ENCODE measurements at places on chromosomes 1 and 21. TPM values are rescaled to one million over a fixed set of nuclear protein-coding genes. Genes with fewer than 3 reads are reported as not detected.
A peak's percentile ranks its signal among the peaks of the same experiment; 100 is the strongest.

The CFAP57 gene
- 1.0 TPM for total RNA-seq

The OXCT2 gene
- 1.6 TPM for total RNA-seq

The C1orf74 gene
- total RNA-seq = 1.4 TPM

The BLACAT1 gene
- 0.51 TPM for total RNA-seq

The NHLH1 gene
- total RNA-seq = not detected

The PDZK1 gene
- 0.83 TPM for total RNA-seq

The YIPF1 gene
- 18.7 TPM for total RNA-seq

GRCh38 chr21:44054710-44055109 is 42.6 kb downstream of the TRAPPC10 start:
- no peak overlapping the region for H3K4me3 ChIP-seq
- H3K27me3 ChIP-seq = no peaks in the 10 kb centered on the region
- no peak for DNase-seq
- no peak overlapping the region for H3K27ac ChIP-seq
- H3K36me3 ChIP-seq = no peaks in the 10 kb centered on the region

DNA sequence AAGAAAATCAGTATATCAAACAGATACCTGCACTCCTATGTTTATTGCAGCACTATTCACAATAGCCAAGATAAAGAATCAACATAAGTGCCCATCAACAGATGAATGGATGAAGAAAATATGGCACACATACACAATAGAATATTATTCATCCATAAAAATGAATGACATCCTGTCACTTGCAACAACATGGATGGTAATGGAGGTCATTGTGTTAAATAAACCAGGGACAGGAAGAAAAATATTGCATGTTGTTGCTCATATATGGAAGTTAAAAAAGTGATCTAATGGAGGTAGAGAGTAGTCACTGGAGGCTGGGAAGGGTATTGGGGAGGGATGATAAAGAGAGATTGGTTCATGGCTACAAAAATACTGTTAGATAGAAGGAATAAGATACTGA is 65.4 kb upstream of the CR2 start:
- no peak overlapping the region for H3K4me3 ChIP-seq
- H3K36me3 ChIP-seq = no peaks in the 10 kb centered on the region
- no peak overlapping the region for H3K27ac ChIP-seq
- DNase-seq = no peak

GRCh38 chr1:181089017-181089675 is 646 bp downstream of the IER5 start:
- H3K4me1 ChIP-seq = no peaks in the 10 kb centered on the region
- H3K4me3 ChIP-seq = peak overlapping the region; percentile 74
- no peaks in the 10 kb centered on the region for H3K27me3 ChIP-seq
- peak overlapping the region; percentile 53 for H3K27ac ChIP-seq
- DNase-seq = no peak
- H3K36me3 ChIP-seq = no peaks in the 10 kb centered on the region

DNA sequence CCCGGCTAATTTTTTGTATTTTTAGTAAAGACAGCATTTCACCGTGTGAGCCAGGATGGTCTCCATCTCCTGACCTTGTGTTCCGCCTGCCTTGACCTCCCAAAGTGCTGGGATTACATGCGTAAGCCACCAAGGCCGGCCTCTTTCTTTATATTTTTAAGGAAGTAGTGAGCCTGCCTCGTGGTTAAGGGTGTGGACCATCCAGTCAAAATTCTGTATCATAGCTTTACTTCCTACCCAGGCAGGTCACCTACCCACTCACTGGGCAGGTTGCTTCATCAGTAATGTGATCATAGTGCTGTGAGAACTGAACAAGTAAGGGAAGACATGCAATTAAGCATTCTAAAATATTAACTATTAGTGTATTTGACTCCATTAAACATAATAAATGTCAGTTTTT is 8.1 kb upstream of the ACOT7 start:
- H3K4me3 ChIP-seq = no peak overlapping the region
- H3K27me3 ChIP-seq = no peaks in the 10 kb centered on the region
- H3K4me1 ChIP-seq = no peaks in the 10 kb centered on the region
- H3K27ac ChIP-seq = no peak overlapping the region
- H3K36me3 ChIP-seq = no peaks in the 10 kb centered on the region

GRCh38 chr21:46384556-46384955 is 60.6 kb downstream of the PCNT start:
- no peaks in the 10 kb centered on the region for H3K36me3 ChIP-seq
- no peak overlapping the region for H3K4me3 ChIP-seq
- H3K4me1 ChIP-seq = no peaks in the 10 kb centered on the region
- DNase-seq = no peak
- no peak overlapping the region for H3K27ac ChIP-seq

GRCh38 chr1:154745286-154745731 is 124.8 kb downstream of the KCNN3 start:
- no peak overlapping the region for H3K4me3 ChIP-seq
- peaks cover 3% of the 10 kb centered on the region for H3K4me1 ChIP-seq

DNA sequence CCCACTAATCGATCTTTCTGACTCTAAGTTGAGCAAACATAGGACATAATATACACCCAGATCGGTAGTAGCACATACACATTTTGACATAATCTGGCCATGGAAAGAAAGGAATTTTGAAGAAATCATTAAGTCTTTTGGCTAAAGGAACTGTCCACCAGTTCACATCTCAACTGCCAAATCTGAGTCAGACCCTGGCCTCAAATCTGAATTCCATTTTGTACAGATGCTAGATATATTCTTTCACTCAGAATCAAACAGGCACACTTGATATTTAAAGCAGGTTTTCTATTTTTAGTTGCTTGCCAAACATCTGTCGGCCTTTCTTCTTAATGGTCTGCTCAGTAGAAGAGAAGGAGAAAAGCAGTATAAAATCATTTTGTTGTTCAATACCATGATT is 281.8 kb downstream of the BARHL2 start:
- no peak for DNase-seq
- no peaks in the 10 kb centered on the region for H3K36me3 ChIP-seq
- no peaks in the 10 kb centered on the region for H3K4me1 ChIP-seq
- H3K27me3 ChIP-seq = no peaks in the 10 kb centered on the region

DNA sequence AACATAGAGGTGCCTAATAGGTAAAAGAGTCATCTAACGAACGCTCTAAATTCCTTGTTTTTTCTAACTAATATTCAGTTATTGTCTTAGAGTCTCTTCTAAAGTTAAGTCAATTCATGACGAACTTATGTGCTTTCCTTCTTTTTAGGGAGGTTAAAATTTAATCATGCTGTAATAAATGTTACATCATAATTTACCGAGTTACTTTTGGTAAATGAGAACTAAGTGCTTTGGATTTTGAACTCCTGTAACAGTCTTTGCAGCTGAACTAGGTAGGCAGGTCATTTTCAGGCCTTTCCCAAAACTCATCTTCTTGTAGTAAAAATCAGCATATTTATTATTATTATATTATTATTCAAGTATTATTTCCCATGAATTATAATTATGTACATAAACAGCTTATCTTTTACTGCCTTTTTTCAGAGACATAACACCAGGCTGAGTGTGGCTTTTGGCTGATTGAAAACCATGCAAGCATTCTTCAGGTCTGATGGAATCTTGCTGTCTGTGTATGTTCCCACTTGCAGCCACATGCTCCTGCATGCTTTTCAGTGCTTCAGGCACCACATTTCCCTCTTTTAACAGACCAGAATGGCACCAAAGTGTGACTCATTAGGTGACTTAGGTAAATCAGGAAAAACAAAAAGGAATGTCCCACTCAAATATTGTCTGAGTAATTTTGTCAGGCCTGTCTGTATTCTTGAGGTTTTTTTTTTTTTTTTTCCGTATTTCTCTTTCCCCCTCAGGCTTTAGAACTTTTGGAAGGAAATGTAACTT is 81.0 kb upstream of the CD55 start:
- no peaks in the 10 kb centered on the region for H3K27me3 ChIP-seq
- no peaks in the 10 kb centered on the region for H3K36me3 ChIP-seq
- H3K27ac ChIP-seq = no peak overlapping the region
- no peak overlapping the region for H3K4me3 ChIP-seq

GRCh38 chr1:43331688-43332087 is 5.9 kb upstream of the MPL start:
- no peak for DNase-seq
- no peaks in the 10 kb centered on the region for H3K4me1 ChIP-seq
- no peak overlapping the region for H3K27ac ChIP-seq
- no peak overlapping the region for H3K4me3 ChIP-seq

DNA sequence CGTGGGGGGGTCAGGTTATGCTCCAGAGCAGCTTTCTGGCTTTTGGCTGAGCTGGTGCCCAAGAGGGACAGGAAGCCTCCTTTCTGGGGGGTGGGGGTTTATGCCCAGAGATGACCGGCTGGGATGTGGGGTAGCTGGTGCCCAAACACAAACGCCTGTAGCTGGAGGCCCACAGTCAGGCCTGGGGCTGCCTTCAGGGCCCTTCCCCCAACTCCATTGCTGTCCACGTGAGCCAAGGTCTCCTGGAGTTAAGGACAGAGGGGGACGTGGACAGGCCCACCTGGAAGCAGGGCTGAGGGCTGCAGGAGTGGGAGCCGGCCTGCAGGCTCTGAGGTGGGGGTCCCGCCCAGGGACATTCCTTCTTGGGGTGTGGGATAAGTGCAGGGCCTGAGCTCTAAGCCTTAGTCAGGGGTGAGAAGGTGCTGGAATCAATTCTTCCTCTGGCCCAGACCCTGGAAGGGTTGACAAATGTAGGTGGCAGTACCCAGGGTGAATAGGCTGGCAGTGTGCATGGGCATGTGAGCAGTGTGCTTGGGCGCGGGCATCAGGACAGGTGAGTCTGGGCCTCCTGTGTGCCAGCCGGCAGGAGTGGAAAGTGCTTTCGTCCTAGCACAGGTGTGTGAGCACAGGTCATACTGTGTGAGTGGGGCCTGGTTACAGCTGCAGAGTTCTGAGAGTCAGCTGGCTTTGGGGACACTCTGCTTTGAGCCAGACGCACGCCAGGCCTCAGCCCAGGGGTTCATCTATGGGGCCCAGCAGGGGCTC is 6.8 kb downstream of the CPLANE2 start:
- H3K4me3 ChIP-seq = no peak overlapping the region
- no peak for DNase-seq
- no peaks in the 10 kb centered on the region for H3K36me3 ChIP-seq

DNA sequence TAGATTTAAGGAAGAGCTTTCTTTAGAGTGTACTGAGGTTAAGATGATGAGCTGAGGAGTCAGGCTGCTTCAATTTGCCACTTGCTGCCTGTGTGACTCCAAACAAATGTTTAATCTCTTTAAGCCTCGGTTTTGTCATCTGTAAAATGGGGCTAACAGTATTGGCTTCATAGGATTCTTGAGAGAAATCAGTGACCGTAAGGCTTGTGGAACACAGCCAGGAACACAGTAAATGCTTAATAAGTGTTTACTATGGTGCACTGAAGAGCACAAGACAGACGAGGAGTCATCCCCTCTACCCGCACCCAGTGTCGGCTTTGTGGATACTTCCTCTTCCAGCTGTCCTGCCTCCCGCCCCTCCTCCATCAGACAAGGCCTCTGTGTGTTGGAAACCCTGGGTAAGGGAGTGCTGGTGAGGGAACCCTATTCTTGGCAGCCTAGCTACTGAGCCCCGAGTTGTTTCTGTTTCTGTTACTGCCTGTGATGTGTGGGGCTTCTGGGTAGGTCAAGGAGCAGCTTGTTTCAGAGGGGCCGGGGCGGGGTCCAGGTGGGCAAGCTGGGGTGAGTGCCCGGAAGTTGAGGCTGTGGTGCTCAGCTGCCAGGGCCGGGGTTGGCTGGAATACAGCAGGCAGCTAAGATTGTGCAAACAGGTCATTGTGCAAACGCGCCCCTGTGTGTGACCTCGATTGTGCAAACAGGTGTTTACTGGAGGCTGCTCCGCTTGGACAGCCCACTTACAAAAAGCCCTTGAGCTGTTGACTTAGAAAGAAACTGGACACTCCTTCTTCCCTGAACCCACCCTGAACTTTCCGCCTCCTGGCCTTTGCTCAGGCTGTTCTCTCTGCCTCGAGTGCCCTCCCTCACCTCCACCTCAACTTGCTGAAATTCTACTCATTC is 4.0 kb upstream of the CSF3R start:
- DNase-seq = no peak
- H3K4me3 ChIP-seq = no peak overlapping the region
- no peaks in the 10 kb centered on the region for H3K27me3 ChIP-seq
- no peaks in the 10 kb centered on the region for H3K4me1 ChIP-seq
- peak overlapping the region; percentile 21 for H3K27ac ChIP-seq
- no peaks in the 10 kb centered on the region for H3K36me3 ChIP-seq

GRCh38 chr1:39205781-39206464 is 1.4 kb downstream of the MACF1 start:
- peaks cover 7% of the 10 kb centered on the region for H3K4me1 ChIP-seq
- peak overlapping the region; percentile 48 for H3K4me3 ChIP-seq
- DNase-seq = no peak
- no peaks in the 10 kb centered on the region for H3K27me3 ChIP-seq
- H3K36me3 ChIP-seq = no peaks in the 10 kb centered on the region

DNA sequence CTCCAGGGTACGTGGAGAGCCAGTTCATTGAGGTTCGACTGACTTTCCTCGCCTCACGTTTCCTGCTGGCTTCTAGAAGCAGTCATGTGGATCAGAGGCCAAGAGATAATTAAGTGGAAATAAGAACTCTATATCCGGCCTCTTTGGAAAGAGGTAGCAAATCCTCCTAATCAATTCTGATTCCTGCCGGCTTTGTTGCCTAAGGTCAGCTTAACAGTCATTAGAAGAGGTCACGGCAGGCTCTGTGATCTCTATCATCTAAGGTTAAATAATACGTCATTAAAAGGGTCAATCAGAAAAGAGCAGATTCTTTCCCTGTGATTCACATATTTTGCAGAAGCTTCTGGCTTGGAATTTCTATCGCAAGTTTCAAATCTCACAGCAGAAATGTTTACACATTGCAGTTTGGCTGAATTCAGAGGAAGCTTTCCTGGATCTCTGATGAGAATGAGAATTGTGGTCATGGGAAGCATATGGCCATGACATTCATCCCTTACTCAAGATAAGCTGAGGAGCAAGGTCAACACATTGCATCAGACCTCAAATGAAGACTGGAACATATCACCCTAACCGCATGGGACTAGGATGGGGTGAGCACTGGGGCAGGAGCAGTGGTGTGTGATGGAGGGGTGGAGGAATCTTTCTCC is 189.4 kb downstream of the PBX1 start:
- H3K36me3 ChIP-seq = no peaks in the 10 kb centered on the region
- no peaks in the 10 kb centered on the region for H3K27me3 ChIP-seq
- no peak overlapping the region for H3K4me3 ChIP-seq
- peaks cover 12% of the 10 kb centered on the region for H3K4me1 ChIP-seq
- H3K27ac ChIP-seq = peak overlapping the region; percentile 48

DNA sequence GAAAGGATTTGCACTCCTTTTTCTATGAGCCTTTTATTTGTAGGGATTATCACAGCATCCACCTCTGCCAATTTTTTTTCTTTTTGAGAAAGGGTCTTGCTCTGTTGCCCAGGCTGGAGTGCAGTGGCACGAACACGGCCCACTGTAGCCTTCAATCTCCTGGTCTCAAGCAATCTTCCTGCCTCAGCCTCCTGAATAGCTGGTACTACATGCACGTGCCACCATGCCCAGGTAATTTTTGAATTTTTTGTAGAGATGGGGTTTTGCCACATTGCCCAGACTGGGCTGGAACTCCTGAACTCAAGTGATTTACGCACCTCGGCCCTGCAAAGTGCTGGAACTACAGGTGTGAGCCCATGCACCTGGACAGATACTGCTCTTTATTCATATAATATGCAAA is 2.1 kb downstream of the SAMSN1 start:
- no peak overlapping the region for H3K4me3 ChIP-seq
- H3K4me1 ChIP-seq = no peaks in the 10 kb centered on the region
- H3K27me3 ChIP-seq = no peaks in the 10 kb centered on the region
- no peaks in the 10 kb centered on the region for H3K36me3 ChIP-seq
- DNase-seq = no peak
- H3K27ac ChIP-seq = no peak overlapping the region

- no peaks in the 10 kb centered on the region for H3K27me3 ChIP-seq
- DNase-seq = no peak
- no peaks in the 10 kb centered on the region for H3K4me1 ChIP-seq
Measured at GRCh38 chr1:145942871-145943270, 14.9 kb downstream of the LIX1L start.

GRCh38 chr1:7474786-7475502 is 296.2 kb upstream of the VAMP3 start:
- no peaks in the 10 kb centered on the region for H3K36me3 ChIP-seq
- H3K4me3 ChIP-seq = no peak overlapping the region
- H3K27me3 ChIP-seq = no peaks in the 10 kb centered on the region
- H3K27ac ChIP-seq = no peak overlapping the region

All from ovary (tissue), 10 donors.